Activated CD8-positive, alpha-beta T cell treated with anti-CD3 and anti-CD28 coated beads, Interleukin-2, amount 10 ng/mL, durations not matched to agents 7 days and 5 days (primary cell): ENCODE measurements at places on chromosomes 1 and 21. TPM values are rescaled to one million over a fixed set of nuclear protein-coding genes. Genes with fewer than 3 reads are reported as not detected.

DNA sequence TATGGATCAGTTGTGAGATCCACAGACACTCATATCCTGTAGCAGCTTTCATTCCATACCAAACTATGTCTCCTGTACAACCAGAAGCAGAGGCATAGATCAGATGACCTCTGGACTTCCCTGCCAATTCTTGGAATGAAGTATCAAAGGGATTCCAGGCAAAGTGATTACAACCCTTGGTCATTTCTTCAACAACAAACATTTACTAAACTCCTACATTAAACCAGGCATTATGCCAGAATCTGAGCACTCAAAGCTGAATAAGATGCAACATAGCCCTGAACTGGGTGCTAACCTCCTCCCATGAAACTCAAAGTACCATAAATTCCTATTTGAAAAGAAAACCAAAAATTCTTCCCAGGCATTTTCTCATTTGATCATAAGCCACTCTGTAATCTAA is 121.2 kb upstream of the SGIP1 start:
- DNase-seq: no peak

ZMPSTE24 gene
- total RNA-seq: 29.8 TPM

AKR1A1 gene
- total RNA-seq: 150 TPM

DNA sequence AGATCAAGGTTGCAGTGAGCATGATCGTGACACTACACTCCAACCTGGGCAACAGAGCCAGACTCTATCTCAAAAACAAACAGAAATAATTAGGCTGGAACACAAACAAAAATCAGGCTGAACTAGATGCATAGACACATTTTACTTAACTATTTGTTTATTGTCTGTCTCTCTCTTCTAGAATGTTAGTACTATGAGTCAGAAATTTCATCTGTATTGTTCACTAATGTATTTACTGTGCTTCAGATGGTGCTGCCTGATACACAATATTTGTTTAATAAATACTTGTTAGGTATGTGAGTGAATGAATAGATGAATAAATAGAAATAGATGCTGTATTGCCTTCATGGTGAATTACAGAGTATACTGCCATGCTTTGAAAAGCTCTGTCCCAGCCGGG is 6.0 kb upstream of the LIN28A start:
- DNase-seq: no peak

DNA sequence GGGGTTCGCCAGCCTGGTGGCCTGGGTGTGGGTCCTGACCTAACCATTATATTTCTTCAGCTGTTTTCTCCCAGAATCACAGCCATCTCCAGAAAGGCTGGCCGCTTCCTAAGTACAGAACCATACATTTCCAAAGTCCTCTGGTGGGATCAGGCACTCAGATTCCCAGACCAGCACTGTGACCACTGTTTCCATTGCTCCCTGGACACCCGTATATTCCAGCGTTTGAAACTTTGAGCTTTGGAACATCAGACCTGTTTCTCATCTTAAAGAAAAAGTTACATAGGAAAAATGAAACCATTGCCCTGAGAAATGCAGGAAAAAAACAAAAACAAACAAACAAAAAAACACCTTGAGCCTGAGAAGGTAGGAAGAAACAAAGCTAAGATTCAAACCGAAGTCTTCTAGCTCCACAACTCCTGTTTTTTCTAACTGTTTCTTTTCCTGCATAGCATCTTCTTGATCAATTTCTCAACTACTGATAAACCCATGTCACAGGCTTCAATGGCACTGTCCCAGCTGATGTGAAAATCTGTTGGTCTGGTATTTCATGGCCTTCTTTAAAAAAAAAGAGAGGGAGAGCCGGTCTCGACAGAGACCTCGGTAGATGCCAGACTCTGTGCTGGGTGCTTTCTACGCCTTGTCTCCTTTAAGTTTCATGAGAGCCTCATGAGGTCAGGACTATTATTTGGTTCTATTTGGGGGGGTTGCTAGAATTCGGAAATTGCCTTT is 221.3 kb downstream of the TOMM20 start:
- no peak for DNase-seq
